ENCODE measurements at places on chromosomes 16 and 17.

- peak; percentile 30 for DNase-seq
Observed at GRCh38 chr16:69166946-69167930, 19.7 kb upstream of the SNTB2 start.

DNA sequence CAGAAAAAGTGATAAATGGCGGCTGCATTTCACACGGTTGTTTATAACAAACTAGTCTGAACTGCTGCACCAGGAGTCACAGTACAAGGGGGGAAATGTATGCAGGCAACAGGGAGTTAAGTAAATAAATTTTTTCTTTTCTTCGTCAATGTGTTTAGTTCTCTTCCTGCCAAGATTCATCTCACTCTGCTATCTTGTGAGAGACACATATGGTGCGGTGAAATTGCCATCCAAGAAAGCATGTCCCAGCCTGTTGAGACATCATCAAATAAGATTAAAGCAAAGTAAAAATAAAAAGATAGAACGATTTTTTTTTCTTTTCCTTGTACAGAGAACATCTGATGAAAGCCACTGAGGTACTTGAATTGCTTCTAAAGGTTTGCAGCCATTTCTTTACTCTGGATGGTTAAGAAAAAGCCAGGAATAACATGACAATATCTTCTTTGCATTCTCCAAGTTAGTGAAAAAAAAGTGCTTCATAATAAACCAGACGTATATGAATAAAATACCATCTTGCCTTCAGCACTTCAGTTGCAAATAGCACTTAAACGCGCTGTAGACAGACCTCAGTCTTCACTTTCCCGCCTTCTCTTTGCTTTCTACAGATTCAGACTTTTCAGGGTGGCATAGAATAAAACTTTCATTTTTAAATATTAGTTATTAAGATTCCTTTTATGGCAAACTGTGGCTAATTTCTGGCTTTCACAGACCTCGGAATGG is 506.2 kb upstream of the ZFHX3 start:
- no peak for DNase-seq

- DNase-seq: no peak
Observed at GRCh38 chr17:49640556-49640955, 37.3 kb downstream of the SPOP start.

- DNase-seq: no peak
Observed at GRCh38 chr16:22161401-22161800, 905 bp upstream of the SDR42E2 start.

- peak; percentile 60 for DNase-seq
Observed at GRCh38 chr17:47615766-47616424, 33.8 kb upstream of the KPNB1 start.

DNA sequence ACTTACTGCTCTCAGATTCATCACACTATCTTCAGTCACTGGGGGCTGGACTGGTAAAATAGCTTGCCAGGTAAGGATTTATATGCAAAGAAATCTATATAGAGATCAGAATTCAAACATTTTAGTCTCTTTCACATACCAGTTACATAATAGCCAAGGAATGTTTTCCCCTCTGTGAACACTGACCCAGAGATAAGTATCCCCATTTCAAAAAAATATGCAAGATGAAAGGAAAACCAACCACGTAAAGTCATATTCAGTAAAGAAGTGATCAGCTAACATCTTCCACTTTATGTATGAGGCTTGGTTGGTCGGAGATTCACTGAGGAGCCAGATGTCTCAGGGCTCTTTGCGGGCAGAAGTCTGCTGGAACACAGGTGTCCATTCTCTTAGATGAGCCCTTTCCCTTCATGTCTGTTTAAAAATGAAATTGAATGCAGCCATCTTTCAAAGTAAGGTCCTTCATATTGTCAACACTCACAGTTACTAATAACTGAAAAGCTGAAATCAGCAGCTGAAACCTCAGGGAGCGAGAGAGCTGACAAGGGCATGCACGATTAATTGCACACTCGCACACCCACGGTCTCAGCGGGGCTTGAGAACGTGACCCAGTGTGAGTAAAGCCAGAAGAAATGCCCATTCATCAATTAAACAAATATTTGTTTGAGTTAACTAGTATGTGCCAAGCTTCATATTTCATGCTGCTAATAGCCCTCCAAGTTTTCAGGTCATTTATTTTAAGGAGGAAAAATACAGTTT is 161.2 kb downstream of the MRTFB start:
- no peak for DNase-seq

DNA sequence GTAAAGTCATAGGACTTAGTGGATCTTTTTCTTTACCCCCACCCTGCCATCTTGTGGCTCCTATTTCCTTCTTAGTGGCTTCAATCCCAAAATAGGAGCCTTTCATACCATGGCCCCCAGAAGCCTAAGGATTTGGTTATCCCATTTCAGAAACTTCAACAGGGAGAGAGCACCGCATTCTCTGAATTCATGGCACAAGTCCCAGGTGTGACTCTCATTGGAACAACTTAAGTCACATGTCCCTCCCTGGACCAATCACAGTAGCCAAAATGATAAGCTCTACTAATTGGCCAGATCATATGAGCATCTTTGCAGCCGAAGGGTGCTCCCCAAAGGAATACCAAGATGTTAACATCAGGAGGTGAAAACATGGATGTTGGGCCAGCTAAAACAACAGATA is 43.2 kb downstream of the AXIN2 start:
- DNase-seq: no peak

DNA sequence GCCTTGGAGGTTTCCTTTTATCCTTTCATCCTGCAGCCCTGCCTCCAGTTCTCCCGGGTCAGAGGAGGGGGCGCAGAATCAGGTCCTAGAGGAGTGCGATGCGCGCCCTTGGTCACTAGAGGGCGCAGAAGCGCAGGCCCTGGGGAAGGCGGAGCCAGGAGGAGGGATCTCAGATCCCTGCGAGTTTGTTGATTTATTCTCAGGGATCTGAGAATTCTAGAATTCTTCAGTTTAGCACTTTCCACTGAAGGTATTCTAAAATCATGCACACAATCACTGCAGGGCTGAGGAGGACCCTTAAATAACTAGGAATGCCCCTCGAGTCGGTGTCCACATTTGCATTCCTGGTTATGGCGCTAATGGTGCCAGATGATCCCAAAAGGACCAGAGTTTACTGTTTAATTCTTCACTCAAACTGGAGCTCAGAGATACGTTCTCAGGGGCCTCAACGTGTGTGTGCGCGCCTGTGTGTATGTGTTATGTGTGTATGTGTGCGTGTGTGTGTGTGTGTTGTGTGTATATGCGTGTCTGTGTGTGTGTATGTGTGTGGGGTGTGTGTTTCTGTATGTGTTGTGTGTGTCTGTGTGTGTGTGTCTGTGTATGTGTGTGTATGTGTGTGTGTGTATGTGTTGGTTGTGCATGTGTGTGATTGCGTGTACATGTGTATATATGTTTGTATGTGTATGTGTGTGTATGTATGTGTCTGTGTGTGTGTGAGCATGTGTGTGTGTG is 6.9 kb upstream of the ELAC2 start:
- peak; percentile 76 for DNase-seq

GRCh38 chr16:24988593-24989338 is 26.4 kb downstream of the ARHGAP17 start:
- DNase-seq: no peak

GRCh38 chr16:13606804-13607203 is 313.1 kb upstream of the ERCC4 start:
- no peak for DNase-seq

GRCh38 chr17:15260376-15261257 is 4.5 kb downstream of the PMP22 start:
- DNase-seq: peak; percentile 73

GRCh38 chr17:14926526-14927122 is 338.5 kb downstream of the PMP22 start:
- DNase-seq: peak; percentile 63

GRCh38 chr16:85422632-85423550 is 190.2 kb upstream of the GSE1 start:
- no peak for DNase-seq

- no peak for DNase-seq
Observed at GRCh38 chr17:77899498-77899897, 59.0 kb upstream of the TNRC6C start.

DNA sequence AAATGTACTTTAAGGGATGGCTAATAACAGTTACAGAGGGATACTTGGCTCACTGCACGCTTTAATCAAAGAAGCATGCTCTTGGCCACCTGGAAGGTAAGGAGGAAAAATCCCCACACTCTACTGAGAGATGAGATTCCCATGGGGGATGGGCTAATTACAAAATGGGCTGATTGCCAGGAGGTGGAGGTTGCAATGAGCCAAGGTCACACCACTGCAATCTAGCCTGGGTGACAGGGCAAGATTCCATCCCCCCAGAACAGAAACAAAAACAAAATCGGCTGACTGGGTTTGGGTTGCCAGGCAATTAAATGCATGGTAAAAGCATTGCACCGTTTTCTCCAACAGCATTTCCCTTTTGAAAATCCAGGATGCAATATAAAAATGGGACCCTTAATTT is 18.0 kb downstream of the N4BP1 start:
- no peak for DNase-seq

- DNase-seq: no peak
Observed at GRCh38 chr17:64982139-64982915, 63.0 kb upstream of the LRRC37A3 start.

DNA sequence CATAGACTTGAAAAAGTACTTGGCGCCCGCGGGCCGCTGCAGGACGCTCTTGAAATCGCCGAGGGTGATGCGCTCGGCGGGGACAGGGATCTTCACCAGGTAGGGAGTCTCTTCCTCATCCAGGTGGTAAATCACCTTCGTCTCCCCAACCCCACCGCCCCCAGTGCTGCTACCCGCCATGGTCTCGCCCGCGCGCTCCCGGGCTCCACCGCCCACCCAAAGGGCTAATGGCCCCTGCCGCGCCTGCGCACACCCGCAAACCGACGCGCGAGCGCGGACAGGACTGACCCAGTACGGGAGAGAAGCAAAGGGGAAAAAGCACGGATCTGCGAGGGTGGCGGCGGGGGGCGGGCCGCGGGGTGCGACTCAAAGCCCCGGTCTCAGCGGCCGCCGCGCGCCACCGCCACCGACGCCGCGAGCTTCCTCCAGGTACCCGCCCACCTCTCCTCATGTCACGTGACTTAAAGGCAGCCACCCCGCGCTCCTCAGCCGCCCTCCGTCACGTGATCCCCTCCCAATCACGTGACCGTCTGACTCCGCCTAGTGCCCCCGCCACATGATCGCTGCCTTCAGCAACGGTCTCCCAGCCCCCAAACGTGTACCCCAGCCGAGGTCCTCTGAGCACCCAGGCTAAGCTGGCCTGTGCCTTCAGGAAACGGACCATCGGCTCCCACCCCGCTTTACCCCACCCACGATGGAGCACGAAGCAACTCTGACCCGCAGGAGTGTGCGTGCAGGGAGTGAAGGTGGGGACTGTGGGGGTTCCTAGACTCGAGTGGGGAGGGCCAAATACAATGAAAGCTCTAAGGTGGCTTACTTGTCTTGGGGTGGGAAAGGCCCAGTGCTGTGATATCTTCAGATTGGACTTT is at the start of gene DVL2:
Gene DVL2 (minus strand): TSS at position 435 of the 869 bp plus-strand sequence. CDS start 255 bp downstream, at position 180.
- DNase-seq: peak; percentile 97

GRCh38 chr17:56688151-56688550 is 94.7 kb downstream of the NOG start:
- no peak for DNase-seq

DNA sequence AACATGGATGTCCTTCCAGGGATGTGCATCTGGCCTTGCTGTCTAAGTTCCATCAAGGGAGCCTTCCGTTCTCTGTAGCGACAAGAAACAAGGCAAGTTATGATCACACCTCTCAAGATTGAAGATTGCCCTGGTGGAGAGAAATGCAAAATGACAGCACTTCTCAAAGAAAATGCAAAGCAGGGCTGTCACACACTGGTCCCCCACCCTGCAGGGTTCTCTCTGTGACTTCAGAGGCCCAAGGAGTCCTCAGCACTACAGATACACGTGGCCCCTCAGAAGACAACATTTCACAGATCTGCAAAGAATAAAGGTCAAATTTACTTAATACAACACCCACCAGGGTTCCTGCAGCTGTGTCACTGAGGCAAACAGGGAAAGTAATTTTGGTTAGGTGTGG is 60.7 kb upstream of the TEX2 start:
- no peak for DNase-seq

- DNase-seq: peak; percentile 69
Observed at GRCh38 chr16:1002399-1003166, 21.0 kb downstream of the SOX8 start.

GRCh38 chr17:47279062-47279801 is 25.6 kb downstream of the ITGB3 start:
- no peak for DNase-seq

- no peak for DNase-seq
Observed at GRCh38 chr16:76059186-76059585, 218.0 kb upstream of the CNTNAP4 start.

DNA sequence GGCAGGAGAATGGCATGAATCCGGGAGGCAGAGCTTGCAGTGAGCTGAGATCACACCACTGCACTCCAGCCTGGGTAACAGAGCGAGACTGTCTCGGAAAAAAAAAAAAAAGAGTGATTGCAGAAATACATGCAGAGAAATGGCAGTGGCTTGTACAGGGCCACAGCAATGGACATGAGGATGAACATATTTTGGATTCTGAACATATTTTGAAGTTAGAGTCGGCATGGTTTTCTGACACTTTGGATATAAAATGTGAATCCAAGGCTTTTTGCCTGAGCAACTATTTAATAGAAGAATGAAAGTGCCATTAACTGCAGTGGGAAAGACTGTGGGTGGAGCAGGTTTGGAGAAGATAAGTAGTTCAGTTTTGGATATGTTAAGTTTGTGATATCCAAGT is 35.8 kb downstream of the CPD start:
- no peak for DNase-seq

- no peak for DNase-seq
Observed at GRCh38 chr16:67773099-67773498, 33.3 kb downstream of the RANBP10 start.

DNA sequence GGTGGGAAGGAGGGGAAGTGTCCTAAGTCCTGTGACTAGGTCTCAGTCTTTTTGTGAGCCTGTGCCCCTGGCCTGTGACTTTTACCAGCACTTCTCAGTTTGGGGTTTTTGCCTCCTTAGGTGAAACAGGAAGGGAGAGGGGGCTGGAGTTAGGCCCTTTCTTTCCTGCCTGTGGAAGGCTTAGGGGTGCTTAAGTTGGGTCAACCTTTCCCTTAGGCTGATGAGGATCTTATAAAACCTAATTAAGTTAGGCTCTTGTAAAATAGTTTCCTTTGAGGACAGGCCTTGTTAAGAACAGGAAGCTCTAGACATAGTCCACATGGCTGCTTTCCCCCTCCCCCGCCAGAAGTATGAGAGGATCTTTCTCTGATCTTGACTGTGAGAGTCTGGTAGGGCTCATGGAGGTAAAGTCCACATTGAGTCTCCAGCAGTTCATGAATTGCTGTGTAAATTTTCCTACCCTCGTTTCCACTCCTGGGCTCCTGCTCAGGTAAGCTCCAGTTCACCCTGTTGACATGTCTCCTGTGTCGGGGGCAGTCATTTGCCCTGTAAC is 17.0 kb upstream of the DNASE1 start:
- DNase-seq: no peak

GRCh38 chr16:51442141-51442870 is 291.2 kb upstream of the SALL1 start:
- DNase-seq: no peak

All from activated CD4-positive, alpha-beta T cell treated with anti-CD3 and anti-CD28 coated beads, Interleukin-2, Interleukin-6, amounts not matched to agents 100 ng/mL and 50 ng/mL, durations not matched to agents 16 hours and 8 hours (primary cell).